ENCODE measurements at places on chromosomes 1 and 21.

- DNase-seq, result no peak
Observed at GRCh38 chr1:34474566-34474965, 280.3 kb upstream of the GJB5 start.

GRCh38 chr1:7680207-7680954 lies 90.7 kb upstream of the VAMP3 start:
- no peak for DNase-seq

DNA sequence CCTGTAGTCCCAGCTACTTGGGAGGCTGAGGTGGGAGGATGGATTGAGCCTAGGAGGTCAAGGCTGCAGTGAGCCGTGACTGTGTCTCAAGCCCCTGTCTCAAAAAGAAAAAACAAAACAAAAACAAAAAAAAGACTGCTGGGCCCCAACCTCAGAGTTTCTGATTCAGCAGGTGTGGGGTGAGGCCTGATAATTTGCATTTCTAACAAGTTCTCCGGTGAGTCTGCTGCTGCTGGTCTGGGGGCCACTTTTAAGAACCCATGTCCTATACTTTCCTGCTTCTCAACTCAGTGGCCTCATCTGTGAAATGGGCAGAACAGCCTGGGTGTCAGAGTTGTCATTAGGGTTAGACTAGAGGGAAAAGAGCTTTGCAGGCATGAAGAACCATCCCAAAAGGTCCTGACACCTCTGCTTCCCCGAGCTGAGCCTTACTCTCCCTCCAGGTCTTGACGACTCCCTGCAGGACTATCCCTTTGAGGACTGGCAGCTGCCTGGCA lies 2.8 kb downstream of the CNKSR1 start:
- DNase-seq, result no peak

- no peak for DNase-seq
Observed at GRCh38 chr1:15934211-15935055, 41.5 kb downstream of the ZBTB17 start.

DNA sequence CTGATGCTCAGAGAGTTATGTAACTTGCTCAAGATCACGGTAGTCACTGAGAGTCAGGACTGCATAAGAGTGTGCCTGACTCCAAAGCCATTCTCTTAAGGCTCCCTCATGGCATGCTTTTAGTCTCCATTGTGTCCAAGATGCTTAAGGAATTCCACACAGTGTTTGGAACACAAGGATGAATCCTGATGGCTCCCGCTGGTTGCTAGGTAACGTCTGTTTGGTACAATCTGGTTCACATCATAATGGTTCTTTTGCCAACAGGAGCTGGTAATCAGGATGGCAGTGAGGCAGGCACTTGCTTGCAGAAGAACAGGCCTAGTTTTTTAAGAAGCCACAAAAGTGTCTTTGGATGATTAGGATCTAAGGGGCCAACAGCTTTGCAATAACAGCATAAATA lies 436.5 kb upstream of the DAB1 start:
- DNase-seq, result no peak

DNA sequence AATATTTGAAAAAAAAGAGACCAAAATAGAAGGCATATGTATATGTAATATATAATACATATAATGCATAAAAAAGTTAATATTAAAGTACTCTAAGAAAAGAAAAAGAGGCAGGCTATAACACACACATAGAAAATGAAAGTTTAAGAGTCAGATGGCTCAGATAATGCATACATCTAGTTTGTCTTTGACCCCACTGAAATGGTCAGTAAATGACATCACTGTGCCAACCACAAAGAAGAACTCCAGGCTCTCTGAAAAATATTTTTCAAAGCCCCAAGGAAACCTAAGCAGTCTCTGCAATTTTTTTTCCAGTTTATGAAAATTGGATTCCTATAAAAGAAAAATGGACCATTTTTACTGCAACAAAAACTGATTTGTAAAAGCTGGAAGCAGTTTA lies 55.4 kb upstream of the SCYL3 start:
- DNase-seq, result no peak

- no peak for DNase-seq
Observed at GRCh38 chr1:71994646-71995045, 287.7 kb downstream of the NEGR1 start.

- no peak for DNase-seq
Observed at GRCh38 chr21:46065215-46065913, 32.5 kb upstream of the COL6A2 start.

- no peak for DNase-seq
Observed at GRCh38 chr1:160168609-160169369, 17.4 kb downstream of the ATP1A4 start.

DNA sequence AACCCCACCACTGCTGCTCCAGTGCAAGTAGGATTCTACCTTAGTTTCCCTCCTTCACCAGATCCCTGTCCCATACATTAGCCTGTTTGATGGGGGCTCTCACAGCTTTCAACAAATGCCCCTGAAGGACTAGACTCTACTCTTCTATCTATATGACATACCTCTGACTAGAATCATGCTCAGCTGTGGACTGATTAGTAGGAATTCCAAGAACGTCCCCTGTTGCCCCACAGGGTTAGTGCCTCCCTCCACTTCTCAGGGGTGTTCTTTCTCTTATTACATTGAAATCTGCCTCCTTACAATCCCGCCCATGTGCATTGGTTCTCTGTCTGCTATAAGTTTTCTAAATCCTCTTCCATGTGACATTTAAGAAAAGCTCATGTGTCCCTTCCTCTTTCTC lies 375.9 kb upstream of the DUSP10 start:
- no peak for DNase-seq

DNA sequence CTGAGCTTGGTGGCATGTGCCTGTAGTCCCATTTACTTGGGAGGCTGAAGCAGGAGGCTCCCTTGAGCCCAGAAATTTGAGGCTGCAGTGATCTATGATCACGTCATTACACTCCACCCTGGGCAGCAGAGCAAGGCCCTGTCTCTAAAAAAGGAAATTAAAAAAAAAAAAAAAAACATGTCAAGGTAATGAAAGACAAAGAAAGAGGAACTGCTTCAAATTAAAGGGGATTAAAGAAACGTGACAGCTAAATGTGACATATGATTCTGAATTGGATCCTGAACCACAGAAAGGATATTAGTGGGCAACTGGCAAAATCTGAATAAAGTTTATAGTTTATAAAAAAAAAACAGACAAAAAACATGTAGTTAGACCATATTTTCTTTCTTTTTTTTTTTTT lies 3.8 kb upstream of the C2CD4D start:
- DNase-seq, result no peak

DNA sequence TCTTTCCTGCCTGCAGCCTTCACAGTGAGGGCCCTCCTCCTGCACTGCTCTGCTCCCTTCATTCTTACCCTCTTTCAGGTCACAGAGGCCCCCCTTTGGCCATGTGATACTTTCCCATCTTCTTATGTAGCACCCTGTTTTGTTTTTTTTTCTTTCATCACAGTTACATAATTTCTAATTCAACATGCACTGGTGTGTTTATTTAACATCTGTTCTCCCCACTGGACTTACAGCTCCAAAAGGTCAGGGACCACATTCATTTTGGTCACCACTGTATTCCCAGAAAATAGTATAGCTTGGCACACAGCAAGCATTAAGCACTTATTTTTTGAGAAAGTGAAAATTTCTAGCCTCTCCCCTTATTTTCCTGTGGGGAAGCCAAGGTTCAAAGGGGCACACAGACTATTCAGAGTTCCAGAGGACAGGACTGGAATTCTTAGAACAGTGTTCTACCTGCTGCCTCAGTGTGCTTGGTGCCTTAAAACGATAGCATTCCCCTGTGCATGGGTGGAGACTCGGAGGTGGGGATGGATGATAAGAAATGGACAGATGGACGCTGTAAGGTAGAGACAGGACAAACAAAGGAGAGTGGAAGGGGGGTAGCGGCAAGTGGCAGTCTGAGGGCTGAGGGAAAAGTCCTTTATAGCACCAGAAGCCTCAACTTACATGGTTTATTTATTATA lies 5.3 kb downstream of the DENND2D start:
- DNase-seq, result no peak

GRCh38 chr1:177103005-177103852 lies 61.3 kb downstream of the ASTN1 start:
- no peak for DNase-seq

GRCh38 chr1:96945509-96946084 lies 224.0 kb downstream of the PTBP2 start:
- no peak for DNase-seq

GRCh38 chr21:20040768-20041167 lies 957.4 kb upstream of the NCAM2 start:
- no peak for DNase-seq

- DNase-seq, result no peak
Observed at GRCh38 chr1:8476006-8476405, 158.1 kb downstream of the SLC45A1 start.

DNA sequence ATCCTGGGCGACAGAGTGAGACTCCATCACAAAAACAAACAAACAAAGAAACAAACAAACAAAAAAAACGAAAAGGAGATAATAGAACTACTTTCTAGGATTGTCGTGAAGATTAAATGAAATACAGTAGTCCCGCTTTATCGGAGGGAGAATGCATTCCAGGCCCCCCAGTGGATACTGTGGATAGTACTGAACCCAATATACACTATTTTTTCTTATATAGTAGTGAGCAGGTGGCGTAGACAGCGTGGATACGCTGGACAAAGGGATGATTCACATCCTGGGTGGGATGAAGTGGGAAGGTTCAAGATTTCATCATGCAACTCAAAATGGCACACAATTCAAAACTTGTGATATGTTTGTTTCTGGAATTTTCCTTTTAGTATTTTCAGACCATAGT lies 8.0 kb downstream of the SLC35F3 start:
- no peak for DNase-seq

DNA sequence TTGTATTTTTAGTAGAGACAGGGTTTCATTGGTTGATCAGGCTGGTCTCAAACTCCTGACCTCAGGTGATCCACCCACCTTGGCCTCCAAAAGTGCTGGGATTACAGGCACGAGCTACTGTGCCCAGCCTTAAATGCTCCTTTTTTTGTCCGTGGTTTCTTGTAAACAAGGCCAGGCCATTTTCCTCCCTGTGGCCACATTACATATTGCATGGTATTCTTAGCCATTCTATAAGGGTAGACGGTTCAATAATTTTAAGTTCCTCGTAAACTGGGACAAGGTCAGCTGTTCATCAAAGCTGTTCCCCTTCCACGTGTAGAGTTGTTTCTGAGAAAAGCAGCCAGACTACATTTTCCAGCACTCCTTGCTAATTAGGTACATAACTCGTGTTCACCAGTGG lies 10.3 kb upstream of the LUZP1 start:
- no peak for DNase-seq

GRCh38 chr21:29195981-29196669 lies 65.7 kb downstream of the MAP3K7CL start:
- peak; percentile 73 for DNase-seq

DNA sequence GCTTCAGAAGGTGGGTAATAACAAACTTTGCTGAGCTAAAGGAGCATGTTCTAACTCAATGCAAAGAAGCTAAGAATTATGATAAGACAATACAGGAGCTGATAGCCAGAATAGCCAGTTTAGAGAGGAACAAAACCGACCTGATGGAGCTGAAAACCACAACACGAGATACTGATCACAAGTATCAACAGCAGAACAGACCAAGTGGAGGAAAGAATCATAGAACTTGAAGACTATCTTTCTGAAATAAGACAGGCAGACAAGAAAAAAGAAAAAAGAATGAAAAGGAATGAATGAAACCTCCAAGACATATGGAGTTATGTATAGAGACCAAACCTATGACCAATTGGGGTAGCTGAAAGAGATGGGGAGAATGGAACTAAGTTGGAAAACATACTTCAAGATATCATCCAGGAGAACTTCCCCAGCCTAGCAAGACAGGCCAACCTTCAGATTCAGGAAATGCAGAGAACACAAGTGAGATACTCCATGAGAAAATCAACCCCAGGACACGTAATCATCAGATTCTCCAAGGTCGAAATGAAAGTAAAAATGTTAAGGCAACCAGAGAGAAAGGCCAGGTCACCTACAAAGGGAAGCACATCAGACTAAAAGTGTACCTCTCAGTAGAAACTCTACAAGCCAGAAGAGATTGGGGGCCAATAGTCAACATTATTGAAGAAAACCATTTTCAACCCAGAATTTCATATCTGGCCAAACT lies 20.5 kb downstream of the CD84 start:
- DNase-seq, result no peak

GRCh38 chr1:197343663-197344273 lies 75.7 kb downstream of the CRB1 start:
- no peak for DNase-seq

GRCh38 chr1:101645810-101646209 lies 350.9 kb downstream of the OLFM3 start:
- no peak for DNase-seq

DNA sequence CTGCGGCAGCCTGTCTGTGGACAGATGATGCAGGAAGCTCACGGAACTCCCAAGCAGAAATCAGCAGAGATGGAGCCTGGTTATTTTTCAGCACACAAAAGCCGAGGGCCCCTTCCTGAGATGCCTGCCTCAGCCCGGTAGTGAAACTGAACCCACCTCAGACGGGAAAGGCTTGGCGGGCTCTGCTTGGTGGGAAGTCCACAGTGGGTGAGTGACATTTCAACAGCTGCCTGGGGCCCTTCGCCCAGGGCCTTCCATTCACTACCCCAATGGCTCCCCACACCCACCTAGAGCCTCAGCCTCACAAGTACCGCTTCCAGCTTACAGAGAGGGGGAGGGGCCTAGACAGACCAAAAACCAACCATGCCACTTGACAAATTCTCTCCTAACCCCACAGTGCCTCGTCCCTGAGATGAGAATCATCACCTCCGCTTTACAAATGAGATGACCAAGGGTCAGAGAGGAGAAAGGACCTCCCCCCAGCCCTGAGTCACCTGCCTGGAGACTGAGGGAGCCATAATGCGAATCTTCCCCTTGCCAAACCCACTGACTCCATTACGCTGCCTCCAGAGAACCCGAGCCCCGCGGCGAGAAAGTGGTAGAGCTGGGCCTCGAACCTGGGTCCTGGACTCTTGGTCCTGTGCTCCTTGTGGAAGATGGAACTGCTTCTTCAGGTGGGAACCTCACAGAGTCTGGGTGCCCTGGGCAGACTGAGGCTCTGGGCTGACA lies 3.4 kb upstream of the ECE1 start:
- no peak for DNase-seq

GRCh38 chr1:38522915-38523567 lies 336.5 kb downstream of the RRAGC start:
- DNase-seq, result no peak

DNA sequence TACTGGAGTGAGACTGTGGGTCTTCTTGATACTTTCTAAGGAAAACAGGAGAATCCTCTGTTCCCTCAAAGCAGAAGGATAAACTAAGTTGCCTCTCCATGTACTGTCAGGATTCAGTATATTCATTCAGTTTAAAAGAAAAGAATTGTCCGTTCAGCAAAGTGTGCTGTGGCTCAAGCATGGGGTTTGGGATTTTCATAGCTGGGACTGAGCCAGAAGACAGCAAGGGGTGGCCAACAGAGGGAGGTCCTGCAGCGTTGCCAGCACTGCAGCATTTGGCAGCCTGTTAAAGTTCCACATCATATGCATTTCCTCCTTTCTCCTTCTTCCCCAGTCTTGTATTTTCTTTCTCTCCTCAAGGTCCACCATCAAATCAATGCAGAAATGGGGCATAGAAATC lies 75.1 kb downstream of the DTL start:
- DNase-seq, result no peak

DNA sequence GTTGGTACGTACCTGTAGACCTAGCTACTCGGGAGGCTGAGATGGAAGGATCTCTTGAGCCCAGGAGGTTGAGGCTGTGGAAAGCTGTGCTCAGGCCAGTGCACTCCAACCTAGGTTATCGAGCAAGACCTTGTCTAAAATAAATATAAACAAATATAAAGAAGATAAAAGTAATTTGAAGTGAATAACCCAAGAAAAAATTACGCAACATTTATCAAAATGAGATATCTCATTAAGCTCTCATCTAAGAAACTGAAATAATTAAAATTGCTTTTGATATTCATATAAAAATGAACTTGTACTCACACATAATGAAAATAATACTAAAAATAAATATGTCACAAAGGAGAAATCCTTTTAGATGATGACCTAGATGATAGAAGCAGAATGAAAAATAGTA lies 647.1 kb upstream of the NCAM2 start:
- DNase-seq, result no peak

All from kidney epithelial cell (primary cell).